ENCODE measurements at places on chromosomes 12 and 14.

GRCh38 chr12:53097564-53098353 is at the start of gene IGFBP6:
Gene IGFBP6 (plus strand): TSS chr12:53097667. CDS start chr12:53097718, 51 bp downstream.
- DNase-seq, result no peak

DNA sequence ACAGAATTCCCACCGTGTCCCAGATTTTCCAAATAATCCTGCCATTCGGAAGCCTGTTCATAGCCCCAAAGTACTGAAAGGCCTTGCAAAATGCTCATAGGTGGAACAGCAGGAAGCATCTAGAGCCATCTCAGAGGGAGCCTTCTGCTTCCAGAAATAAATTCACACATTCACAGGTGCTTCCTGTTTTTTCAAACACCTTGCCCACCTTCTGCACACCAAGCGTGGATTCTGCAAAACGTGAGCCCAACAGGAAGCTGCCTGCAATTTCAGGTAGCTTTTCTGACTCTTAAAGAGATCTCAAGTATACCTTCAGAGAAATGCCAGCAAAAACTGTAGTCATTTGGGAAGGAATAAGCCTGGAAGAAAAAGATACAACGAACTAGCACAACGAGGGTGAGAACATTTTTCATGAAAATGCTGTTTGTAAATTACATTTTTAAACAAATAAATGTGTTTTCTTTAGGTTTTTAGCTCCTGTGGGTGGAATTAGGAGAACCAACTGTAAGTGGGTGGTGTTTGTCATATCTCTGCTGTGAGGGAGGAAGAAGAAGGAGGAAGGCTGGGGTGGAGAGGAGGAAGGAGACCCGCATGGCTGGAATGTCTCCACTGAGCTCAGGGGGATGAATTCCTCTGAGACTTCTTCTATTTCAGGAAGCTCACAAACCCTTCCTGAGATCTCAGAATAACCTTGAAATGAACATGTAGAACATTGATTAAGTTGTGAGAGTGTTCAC is at the start of gene IFNG-AS1:
Gene IFNG-AS1, plus strand, starts transcription at position 264 of the 737 bp plus-strand sequence.
- no peak for DNase-seq

- no peak for DNase-seq
Measured at GRCh38 chr14:64217308-64217707, 76.9 kb downstream of the ESR2 start.

DNA sequence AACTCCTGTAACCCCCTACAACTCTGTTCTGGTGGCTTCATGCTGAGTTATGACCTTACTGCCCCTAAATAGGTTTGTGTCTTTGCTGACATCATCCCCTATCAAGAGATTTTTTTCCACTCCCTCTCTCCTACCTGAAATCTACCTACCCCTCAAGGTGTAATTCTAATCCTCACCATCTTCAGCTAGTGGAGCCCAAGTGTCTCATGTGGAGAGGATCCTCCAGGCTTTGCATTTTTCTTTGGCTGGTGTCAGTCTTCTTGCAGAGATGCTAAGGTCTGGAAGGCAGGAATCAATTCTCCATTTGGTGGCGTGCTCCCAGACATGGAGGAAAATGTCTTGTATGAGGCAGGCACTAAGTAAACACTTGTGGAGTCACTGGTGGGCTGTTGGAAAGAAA is 74.8 kb upstream of the PRMT8 start:
- DNase-seq, result no peak

- DNase-seq, result no peak
Measured at GRCh38 chr12:60257063-60257462, 661.2 kb downstream of the SLC16A7 start.

DNA sequence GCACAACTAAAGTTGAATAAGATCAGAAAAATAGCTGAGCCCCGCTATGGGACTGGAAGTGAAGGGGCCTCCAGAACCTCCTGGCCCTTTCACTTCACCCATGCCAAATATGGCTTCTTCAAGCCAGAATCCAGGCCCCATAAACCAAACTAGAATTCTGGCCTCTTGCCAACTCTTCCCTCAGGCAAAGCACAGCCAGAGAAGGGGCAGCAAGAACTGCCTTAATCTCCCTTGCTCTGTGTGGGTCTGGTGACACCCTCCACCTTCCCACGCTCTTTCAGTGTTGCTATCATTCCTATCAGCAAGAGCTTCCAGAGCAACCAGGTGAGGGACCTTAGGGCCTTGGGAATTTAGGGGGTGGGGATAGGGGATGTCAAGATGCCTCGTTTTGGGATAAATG is 3.1 kb upstream of the PNMA1 start:
- no peak for DNase-seq

Measured in stimulated activated CD8-positive, alpha-beta memory T cell treated with anti-CD3 and anti-CD28 coated beads, Interleukin-15, amount 100 ng/mL, for 1 hour (primary cell).